BJ (cell line): ENCODE measurements at places on chromosomes 12 and 14.

- DNase-seq, result no peak
These were observed 231.6 kb downstream of the RAD51B start for GRCh38 chr14:68051146-68051545.

DNA sequence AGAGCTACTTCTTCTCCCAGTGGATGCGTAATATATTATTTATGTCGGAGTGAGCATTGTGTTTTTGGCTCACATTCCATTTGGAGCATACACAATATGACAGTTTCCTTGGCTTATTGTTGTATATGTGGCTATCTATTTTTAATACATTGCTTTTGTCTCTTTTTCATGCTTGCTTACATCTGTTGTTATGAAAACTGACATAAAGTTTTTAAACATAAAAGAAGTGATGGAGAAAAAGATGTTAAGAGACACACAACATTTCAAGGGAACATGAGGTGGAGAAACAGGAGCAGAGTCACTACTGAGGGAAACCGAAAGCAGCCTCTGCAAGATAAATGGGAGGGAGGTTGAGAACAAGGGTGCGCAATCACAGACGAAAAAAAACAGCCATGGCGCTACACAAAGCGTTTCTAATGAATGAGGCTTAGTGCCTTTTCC, 228.4 kb upstream of the NPAS3 start:
- DNase-seq, result no peak

DNA sequence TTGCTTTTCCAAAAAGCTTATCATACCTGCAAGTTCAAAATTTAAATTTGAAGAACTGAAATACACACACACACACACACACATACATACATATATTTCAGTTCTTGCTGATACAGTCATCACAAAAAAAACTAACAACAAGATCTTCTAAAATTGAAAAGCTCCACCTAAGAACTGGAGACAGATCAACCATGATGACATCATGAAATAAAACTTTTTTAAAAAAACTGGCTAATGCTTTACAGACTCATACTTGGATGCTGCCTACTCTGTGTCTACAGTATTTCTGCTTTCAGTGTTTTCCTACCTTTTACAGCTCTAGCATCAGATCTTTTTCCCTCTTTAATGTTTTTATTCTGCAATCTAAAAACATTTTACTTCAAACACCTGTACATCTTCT, 261.4 kb downstream of the DIO2 start:
- no peak for DNase-seq

DNA sequence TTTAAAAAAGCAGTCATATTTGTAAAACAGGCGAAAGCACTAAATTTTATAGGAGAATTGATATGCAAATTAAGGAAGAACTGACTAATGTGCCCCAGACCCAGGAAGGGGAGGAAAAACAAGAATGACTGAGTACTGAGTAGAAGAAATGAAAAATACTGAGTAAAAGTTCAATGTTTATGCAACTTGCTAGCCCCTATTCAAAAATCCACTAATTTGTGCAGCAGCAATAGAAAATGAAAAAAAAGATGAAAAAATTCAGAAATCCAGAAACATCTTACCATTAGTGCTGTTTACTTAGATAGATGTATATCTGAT, 6.1 kb downstream of the CHD8 start:
- no peak for DNase-seq

GRCh38 chr12:15171012-15171655, 50.1 kb downstream of the RERG start:
- no peak for DNase-seq

DNA sequence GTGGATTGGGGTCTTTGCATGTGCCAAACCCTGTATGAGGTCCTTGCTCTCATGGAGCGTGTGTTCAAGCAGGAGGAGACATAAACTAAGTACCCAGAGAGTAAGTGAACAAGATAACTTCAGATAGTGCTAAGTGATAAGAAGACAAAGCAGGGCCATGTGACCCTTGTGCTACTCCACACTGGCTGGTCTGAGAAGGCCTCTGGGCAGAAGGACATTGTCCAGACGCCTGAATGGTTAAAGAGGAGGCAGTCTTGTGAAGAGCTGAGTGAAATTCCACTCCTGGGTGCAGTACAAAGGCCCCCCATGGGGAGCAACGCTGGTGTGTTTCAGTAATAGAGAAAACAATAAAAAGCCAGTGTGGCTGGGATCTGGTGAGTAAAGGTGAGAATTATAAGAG, 93.3 kb upstream of the RIC8B start:
- DNase-seq, result no peak
